ENCODE measurements at places on chromosomes 12 and 14.

DNA sequence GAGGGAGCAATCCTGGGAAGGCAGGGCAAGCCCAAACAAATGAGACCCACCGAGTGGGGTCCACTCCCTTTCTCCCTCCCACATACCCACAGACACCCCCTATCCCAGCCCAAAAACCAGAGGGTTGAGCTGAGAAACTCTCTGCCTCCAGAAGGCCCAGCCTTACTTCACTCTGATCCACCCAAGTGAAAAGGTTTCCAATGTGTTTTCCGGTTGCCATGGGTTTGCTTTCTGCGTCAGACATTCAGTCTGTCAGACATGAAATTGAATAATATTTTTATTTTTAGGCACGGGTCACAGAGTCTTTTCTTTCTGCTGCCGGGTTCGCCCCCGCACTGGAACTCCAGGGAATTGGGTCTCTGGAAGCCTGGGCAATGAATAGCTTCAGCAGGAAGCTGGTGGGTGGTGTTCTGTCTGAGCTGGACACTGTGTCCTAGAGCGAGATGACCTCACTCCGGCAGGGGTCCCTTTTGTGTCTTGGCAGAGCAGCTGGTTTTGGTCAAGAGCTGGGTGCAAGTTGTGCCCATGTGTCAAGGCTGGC lies 69.8 kb upstream of the CLMN start:
- DNase-seq = no peak

GRCh38 chr14:95483309-95484165 lies 32.9 kb downstream of the SYNE3 start:
- no peak for DNase-seq

GRCh38 chr14:90617961-90618360 lies 198.3 kb downstream of the TTC7B start:
- no peak for DNase-seq

GRCh38 chr14:95200404-95200803 lies 43.1 kb upstream of the DICER1 start:
- DNase-seq = no peak

GRCh38 chr14:95515596-95516552 lies 576 bp downstream of the SYNE3 start:
- DNase-seq = peak; percentile 88

All from T-helper 2 cell treated with Interferon-gamma antibody and Interleukin-4, amounts not matched to agents 5 μg/mL and 100 μg/mL, for 36 hours (primary cell).